ENCODE measurements at places on chromosomes 2 and 18.

- peak; percentile 67 for DNase-seq
Observed at GRCh38 chr2:157628477-157629415, at the start of gene ACVR1C. Gene ACVR1C, minus strand, starts transcription at chr2:157628864. Its CDS starts 220 bp downstream, at chr2:157628644.

- no peak for DNase-seq
Observed at GRCh38 chr2:178804791-178805190, 2.4 kb downstream of the TTN start.

DNA sequence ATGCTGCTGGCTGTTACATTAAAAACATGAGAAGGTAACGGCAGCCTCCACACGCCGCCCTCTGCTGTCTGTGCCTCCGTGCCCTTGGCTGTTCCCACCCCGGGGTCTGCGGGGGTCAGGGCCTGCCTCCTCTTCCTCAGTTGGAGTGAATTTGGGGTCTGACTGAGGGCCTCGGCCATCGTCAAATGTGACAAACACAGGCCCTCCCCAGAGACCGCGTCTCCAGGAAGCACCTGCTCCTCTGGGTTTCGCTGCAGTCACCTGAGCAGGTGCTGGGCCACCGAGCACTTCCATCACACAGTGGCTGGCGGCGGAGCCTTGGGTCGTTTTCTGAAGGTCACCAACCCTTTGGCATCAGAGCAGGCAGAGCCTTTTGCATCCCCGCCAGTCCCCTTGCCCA, 70.9 kb downstream of the NFATC1 start:
- no peak for DNase-seq

DNA sequence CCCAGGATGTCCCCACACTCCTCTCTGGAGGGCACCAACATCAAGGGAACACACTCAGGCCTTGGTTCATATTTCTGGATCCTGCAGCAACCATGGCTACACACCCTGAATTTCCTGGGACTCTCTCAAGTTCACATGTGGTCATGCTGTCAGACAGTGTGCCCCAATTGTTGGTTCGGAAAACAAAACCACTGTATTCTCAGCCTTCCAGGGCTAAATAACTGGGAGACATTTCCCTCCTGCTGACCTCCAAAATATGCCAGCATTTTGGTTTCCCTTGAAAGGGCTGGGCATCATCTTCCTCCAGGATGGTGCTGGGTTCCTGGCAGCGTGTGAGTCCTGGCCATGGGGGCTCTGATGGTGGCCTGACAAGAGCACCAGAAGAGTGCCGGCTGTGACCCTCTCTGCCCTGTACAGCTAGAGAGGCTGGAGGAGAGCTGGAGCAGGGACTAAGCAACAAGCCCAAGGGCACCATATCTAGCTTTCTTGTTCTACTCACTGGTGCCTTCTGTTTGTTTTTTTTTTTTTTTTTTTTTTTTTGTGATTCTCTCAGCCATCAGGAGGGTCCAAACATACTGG, 37.5 kb upstream of the WIPF1 start:
- no peak for DNase-seq

DNA sequence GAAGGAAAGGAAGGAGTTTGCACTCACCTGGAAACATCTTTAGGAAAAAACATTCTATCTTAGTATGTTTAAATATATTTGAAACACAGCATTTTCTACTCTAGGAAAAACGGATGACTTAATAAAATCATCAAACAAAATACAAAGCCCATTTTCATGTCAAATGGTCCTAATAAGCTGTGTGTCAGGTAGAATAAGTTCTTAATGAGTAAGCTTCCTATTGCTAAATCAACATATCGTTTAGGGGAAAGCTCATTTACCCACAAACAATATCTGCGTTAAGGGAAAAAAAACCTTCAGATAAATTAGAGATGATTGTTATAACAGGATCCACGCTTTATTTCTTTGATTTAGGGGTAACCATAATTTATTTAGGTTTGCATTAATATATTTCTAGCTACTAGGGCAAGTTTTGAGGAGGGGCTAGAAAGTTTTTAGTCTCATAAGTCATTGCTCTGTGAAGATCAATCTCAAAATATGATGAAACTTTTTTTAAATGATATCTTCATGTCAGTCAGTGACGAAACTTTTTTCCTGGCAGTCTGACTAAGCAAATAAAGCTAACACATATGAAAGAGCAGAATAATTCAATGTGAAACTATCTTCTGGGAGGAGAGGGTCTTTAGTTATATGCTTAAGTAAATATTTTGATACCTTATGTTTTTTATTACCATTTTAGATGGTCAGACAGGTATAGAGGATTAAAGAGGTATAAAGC, 147.1 kb downstream of the WDSUB1 start:
- DNase-seq = no peak

DNA sequence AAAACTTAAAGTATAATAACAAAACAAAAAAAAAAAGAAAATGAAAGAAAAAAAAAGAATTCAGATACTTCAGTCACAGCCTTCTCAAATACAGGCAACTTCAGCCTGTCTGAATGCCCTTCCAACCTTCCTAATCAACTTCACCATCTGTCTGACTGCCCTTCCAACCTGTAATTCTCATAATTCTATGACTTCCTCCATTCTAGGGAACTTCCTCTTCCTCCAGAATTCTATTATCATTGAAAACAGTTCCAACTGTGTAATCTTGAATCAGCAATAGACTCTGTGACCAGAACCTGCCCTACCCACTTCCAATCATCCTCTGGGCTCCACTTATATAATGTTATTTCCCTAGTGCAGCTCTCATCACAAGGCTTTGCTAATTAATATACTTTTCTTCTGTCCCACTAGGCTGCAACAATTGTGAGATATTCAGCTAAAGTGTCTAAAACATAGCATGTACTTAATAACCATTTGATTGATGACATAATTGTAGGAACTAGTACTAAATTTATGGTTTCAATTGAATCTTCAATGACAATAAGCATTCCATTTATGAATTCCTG, 127.3 kb downstream of the UPP2 start:
- DNase-seq = no peak

DNA sequence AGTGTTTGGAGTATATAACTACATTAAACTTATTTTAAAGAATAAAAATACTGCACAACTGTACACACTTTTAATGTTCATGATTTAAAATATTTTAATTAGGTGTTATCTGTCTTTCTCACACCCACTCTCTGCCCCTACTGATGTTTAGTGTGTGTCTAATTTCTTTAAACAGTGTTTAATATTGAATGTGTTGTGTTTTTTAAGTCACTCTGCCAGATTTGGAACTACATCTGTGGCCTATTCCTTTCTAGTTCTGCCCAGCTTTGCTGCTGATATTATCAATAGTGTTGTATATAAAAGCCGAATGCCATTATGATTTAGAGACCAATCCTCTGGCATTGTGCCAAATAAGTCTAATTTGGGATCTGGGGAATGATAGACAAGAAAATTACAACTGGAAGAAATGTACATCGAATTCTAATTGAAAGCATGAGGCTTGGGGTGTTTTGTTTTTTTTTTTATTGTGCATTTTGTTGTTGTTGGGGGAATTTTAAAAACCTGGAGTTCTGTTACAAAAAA, 398.0 kb downstream of the CPS1 start:
- no peak for DNase-seq

GRCh38 chr2:218708086-218708485, 2.5 kb upstream of the TTLL4 start:
- DNase-seq = no peak

GRCh38 chr2:101793277-101793969, 95.9 kb downstream of the MAP4K4 start:
- DNase-seq = no peak

- DNase-seq = no peak
Observed at GRCh38 chr2:45607701-45608100, 3.4 kb downstream of the SRBD1 start.

DNA sequence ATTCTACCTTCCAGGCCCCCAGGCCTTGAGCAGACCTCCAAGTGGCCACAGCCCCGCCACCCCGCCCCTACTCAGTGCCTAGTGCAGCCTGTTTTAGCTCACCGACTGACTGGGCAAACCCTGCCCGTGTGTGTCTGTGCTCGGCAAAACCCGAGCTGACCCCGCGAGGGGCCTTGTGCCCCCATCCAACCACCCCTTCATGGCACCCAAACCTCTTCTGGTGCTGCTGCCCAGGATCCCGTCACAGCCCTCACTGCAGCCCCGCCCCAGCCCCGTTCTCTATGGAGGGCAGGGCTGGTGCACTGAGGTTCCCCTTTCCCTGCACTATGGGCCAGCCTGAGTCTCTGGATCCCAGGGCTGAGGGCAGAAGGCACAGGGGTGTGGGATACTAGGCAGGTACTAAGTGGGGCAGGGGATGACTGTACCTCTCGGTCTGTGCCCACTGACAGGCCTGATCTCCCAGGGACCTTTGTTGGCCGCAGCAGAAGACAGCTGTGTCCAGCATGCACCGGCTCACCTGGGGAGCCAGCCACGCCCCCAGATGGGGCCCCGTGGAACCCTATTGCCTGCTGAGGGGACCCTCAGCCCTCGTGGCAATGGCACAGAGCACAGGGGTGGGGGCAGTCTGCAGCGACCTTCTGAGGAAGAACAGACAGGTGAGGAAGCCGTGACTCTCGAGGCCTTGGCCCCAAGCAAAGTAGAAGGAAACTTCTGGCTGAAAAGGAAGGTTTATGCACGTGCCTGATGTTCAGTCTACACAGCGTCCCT, 69.9 kb upstream of the OTOS start:
- DNase-seq = no peak

DNA sequence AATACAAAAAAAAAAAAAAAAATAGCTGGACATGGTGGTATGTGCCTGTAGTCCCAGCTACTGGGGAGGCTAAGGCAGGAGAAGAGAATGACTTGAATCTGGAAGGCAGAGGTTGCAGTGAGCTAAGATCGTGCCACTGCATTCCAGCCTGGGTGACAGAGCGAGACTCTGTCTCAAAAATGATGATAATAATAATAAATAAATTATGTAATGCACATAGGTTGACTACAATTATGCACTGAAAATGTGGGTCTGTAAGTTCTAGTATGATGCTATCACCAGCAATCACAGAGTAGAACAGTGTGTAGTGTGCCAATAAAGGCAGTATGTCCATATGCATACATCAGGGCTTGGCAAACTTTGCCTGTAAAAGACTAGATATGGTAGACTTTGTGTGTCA, 55.6 kb upstream of the MYCN start:
- no peak for DNase-seq

DNA sequence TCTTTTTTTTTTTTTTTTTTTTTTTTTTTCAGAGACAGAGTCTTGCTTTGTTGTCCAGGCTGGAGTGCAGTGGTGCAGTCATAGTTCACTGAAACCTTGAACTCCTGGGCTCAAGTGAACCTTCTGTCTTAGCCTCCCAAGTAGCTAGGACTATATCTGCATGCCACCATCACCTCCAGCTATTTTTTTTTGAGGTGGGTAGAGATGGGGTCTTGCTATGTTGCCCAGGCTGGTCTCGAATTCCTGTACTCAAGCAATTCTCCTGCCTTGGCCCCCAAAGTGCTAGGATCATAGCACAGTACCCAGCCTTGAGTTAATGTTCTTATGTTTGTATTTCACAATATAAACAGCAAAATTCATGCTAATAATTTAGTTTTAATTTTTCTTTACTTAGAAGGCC, 62.9 kb upstream of the IGFBP2 start:
- DNase-seq = no peak

- no peak for DNase-seq
Observed at GRCh38 chr2:215082446-215082845, 56.0 kb downstream of the ABCA12 start.

DNA sequence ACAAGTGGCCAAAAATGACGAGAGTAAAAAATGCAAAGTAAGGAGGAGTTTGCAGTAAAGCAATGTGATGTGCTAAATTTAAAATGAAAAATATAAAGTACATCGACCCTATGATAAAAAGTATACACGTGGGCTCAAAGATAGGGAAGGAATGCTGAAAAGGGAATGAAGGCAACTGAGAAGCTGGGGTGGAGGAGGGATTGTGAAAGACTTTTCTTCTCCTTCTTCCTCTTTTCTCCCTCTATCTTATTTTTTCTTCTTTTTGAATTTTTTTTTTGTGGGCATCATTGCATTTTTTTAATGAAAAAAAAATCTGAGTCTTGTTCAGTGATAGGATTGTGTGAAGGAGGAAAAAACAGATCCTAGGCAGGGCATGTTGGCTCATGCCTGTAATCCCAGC, 57.6 kb upstream of the STK17B start:
- DNase-seq = no peak

DNA sequence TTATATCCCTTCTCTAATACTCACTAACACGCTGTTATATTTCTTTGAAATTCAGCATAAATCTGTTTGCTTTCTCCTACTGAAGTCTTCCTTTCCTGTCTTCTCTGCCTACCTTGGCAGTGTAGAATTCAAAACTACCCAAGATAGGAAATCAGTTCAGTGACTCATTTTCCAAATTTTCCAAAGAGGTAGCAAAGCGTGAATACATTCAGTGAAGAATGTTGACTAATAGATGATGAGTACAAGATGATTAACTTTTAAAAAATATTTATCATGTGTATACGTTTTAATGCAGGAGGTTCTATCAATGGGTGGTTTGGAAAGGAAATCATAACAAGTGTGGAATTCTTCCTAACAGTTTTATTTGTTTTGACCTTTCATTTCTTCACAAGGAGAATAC, 201.9 kb upstream of the SLC8A1 start:
- DNase-seq = no peak

DNA sequence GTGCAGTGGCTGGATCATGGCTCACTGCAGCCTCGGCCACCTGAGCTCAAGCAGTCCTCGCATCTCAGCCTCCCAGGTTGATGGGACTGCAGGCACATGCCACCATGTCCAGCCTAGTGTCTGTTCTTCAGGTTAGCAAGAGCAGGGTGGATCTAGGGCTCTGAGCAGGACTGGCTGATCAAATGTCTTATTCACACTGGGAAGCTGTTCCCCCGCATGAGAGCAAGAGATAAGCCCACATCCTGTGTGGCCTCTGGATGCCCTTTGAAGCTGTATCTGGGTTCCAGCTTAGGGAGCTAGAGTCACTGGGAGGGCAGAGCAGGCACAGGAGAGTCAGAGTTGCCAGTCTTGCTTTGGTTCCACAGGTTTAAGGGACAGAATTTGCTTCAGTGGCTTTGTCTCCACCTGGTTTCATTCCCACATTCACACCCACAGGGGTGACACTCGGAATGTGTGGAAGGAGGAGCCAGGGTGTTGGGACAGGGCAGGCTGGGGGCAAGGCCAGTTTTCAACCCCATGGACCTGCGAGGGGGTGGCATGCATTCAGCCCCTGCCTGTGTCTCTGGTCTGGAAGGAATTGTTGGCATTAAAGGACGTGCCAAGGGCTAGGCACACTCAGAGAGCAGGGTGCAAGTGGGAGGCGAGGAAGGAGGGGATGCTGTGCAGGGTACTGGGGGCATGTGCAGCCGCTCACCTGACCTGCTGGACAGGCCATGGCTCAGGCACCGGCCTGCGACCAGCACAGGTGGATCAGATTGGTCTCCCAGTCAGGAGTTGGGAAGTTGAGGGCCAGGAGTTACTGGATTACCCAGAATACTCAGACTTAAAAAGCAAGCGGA, 24.5 kb downstream of the PTPN18 start:
- no peak for DNase-seq

- DNase-seq = no peak
Observed at GRCh38 chr2:177573120-177573519, 180.5 kb downstream of the AGPS start.

GRCh38 chr2:144370937-144371584, 148.9 kb downstream of the ZEB2 start:
- no peak for DNase-seq

GRCh38 chr2:25259737-25260124, 82.0 kb downstream of the DNMT3A start:
- no peak for DNase-seq

- no peak for DNase-seq
Observed at GRCh38 chr2:177270531-177270930, 6.0 kb upstream of the NFE2L2 start.

Measured in CD8-positive, alpha-beta memory T cell (primary cell).